Stimulated activated CD8-positive, alpha-beta memory T cell treated with anti-CD3 and anti-CD28 coated beads, Interleukin-4, amount 100 ng/mL, for 1 hour (primary cell): ENCODE measurements at places on chromosomes 11 and 22.

GRCh38 chr11:80146232-80146631 lies 705.4 kb upstream of the TENM4 start:
- no peak for DNase-seq

GRCh38 chr22:49218142-49218541 lies 609.5 kb downstream of the BRD1 start:
- DNase-seq: no peak

DNA sequence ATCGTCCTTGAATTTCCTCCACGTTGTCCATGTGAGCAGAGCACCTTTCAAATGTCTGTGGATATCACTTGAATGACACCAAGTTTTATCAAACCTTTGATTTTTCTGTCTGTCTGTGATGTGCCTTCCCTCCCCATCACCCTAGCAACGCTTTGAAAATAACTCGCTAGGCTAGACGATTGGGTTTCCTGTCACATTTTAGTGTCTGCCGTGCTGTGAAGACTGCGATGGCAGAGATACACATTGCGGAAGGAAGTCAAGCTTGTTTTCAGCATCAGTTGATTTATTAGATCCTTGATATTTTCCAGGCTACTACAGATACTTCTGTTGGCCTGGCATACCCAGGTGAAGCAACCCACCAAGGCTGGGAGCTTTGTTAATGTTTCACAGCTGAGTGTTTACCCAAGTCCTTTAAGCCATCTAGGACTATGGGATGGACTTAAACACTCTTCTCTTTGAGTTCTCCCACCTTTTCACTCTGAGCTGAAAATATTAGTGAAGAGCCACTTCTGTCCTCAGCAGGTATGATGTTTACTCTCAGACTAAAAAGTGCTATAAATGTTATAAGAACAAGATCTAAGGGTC lies 93.6 kb upstream of the CD44 start:
- peak; percentile 40 for DNase-seq

DNA sequence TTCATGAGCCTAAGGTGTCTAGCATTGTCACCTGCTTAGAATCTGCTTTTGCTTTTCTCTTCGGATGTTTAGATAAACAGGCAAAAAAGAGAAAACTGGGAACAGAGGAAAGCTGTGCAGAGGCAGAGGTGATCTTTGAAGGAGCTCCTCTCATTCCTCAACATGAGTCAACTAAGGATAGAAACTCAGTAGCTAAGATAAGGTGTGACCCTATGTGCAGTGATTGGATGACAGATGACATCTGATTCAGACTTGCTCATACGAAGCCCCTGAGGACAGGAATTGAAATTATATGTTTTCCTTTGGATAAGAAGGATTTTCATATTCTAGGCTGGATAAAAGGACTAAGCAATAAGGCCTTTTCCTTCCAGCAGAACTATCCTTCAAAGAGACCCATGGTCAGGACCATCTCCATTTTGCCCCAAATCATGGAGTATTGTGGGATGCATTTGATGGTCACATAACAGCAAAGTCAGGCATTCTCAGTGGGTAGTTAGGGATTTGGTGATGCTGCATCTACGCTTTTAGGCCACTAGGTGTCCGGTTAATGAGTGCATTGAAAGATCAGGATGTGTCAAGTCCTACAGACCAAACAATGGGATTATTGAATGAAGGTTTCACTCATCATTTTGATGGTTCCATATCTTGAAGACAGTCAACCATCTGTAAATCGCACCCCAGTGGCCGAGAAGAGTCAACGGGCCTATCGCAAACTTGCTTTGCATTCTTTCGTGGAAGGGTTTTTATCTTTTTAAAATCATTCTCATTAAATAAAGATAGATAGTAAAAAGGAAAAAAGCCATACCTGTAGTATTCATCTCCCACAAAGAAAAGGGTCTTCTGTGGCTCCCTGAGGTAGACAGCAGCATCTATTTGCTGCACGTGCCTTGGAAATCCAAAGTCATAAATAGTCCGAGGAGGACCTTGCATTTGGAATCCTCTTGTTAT lies 32.2 kb downstream of the MMP20 start:
- DNase-seq: no peak

GRCh38 chr11:131690362-131690761 lies 319.9 kb downstream of the NTM start:
- DNase-seq: no peak

- no peak for DNase-seq
These were observed 22.3 kb upstream of the BAIAP2L2 start for GRCh38 chr22:38132794-38133193.

DNA sequence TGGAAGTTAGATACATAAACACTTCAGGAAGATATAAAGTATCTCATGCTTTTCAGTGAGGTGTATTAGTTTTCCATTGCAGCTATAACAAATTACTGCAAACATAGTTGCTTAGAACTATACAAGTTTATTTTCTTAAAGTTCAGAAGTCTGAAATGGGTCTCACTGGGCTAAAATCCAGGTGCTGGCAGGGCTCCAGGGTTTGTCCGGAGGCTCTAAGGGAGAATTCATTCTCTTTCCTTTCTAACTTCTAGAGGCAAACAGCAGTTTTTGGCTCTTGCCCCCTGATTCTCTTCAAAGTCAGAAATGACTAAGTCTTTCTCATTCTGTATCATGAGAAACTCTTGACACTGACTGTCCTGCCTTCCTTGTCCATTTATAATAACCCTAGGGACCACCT lies 138.8 kb downstream of the AASDHPPT start:
- DNase-seq: no peak

- DNase-seq: no peak
These were observed 81.8 kb upstream of the KCNQ1OT1 start for GRCh38 chr11:2781408-2782274.

- no peak for DNase-seq
These were observed 500.6 kb downstream of the NTM start for GRCh38 chr11:131871006-131871405.

- no peak for DNase-seq
These were observed 11.4 kb downstream of the MPEG1 start for GRCh38 chr11:59201353-59201752.

DNA sequence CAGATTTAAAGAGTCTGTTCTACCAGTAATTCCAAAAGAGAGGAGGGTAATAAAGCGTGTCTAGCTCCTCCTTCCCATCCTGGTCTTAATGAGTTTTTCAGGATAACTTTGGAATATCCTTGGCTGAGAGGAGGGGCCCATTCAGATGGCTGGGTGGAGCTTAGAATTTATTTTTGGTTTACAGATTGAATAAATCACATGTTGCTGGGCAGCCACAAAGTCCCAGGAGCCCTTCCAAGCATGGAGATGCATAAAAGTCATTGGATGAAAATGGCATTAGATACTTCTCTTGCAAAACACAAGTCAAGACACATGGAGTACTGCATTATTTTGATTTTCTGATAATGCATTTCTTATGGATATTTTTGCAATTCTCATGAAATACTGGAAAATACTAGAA lies 139.0 kb downstream of the TRPC6 start:
- DNase-seq: no peak

DNA sequence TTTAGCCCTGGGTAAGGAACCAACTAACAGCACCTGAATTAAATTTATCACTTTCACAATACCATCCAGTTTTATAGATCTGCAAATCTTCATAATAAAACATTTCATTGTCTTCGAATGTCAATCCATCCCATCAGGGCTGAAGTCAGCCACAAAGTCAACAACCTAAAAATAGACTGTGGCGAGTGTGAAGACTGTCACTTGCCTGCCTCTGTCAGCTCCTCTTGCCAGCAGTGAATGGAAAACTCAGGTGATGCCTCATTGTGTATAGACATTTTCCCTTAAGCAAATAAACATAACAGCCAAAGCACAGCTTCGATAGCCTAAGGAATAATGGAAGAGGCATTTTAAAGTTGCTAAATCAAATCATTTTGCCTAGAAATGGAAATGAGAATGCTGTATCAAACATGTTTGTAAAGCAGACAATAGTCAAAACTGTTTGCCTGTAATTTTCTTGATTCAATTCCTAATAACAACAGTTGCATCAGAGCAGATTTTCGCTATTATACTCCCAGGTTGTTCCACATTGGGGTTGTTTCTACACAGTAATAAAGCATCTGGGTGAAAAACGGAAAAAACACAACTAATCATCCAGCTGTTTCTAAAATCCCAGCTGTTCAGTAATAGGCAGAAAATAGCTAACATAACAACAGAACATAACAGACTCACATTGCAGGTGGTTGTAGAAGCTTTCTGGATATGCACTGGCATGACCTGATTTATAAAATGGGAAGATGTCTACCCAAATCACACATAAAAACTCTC lies 15.7 kb downstream of the KCNA4 start:
- no peak for DNase-seq

DNA sequence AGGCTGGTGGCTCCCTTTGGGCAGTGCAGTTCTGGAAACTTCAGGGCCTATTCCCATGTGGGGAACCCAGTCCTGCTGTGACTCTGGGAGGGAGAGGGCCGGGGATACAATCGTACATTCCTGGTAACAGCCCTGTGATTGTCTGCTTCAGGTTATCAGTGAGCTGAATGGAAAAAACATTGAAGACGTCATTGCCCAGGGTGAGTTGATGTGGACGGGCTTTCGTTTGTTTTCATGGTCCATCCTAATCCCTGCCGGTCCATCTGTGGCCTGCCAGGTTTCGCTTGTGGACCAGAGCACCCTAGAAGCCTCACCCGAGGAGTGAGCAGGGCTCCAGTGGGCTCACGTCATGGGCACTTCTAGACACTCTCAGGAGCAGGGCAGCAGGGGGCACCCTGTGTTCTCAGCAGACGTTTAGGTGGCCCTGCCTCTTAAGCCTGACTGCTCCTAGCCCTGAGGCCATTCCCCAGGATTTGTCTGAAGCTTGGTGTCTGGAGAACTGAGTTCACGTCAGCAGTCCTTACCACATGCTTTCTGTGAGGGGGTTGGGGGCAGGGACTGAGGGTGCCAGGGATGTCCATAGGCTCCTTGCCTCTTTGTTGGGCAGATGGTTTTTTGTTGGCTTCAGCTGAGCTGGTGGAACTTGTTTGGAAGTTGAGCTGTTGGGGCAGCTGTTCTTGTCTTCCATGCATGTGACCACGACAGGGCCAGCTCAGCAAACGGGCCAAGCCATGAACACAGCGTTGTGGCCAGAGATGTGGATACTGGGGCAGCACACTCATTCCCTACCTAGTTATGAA lies 1.9 kb downstream of the RPLP2 start:
- DNase-seq: no peak

DNA sequence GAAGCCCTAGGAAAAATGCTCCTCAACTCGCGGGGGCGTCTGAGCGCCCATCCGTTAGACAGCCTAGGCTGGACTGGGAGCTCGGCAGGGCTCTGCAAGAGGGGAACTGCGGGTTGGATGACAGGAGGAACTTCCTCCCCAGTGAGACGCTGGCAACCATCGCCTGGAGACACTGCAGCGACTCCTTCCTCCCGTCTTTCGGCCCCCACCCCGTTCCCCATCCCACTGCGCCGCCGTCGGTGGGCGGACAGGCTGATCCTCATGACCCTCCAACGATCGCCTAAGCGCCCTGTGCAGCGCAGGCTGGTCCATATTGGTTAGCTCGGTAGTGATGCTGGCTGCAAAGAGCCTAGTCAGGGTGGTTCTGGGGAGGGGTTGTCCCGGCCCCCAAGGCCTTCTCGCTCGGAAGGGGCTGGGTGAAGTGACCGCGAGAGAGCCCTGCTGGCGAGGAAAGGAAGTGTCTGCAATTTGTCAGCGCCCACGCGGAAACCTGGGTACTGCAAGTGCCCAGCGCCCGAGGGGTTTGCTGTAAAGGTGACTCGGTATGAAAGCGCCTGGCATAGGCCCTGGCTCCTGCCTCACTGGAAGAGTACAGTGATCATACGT lies 638 bp downstream of the NRGN start:
- no peak for DNase-seq

DNA sequence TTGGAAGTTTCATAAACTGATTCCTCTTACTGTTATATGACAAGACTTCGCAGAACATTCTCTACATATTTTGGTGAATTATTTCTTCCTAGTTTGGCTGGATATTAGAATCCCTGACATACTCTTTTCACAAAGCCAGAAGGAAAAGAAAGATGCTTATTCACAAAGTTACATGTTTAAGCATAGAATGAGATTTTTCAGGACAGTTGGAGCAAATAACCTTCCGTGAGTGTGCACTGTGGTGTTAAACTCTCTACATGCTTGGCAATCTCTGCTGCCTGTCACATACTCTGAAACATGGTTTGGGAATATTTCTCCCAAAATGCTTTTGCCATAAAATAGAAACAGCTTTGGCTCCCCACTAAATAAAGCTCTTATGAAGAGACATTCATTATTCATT lies 230.0 kb upstream of the MTNR1B start:
- no peak for DNase-seq

DNA sequence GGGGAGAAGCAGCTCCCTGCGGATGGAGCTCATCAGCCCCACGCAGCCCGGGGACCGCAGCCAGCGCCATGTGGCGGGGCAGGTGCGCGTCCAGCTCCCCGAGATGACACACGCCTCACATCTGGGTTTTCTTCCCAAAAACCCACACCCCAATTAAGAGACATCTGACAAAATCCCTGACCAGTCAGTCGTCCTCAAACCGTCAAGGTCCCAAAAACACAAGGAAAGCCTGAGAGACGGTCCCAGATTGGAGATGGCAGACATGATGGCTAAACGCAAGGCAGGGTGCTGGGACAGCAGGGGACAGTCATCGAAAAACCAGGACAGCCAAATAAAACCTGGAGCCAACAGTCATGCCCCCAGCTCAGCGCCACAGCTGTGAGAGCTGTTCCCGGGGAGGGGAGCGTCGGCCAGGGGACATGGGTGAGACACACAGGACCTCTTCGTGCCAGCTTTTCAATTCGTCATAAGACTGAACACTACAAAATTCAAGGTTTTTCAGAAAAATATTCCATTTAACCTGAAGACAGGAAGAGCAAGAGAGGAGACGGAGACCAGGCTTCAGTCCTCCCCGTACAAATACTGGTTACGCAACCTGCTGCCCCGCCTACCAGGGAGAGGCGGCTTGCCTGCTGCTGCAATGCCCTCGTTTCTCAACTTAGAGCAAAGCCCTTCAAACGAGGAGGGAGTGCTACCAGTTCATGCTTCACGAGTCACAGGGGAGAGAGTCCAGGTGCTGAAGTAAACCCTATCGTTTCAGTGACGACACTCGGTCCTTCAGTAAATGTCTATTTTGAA lies 10.5 kb downstream of the TOLLIP start:
- DNase-seq: no peak

- DNase-seq: no peak
These were observed 188.2 kb upstream of the ANO3 start for GRCh38 chr11:26143566-26144290.

- no peak for DNase-seq
These were observed 246.0 kb downstream of the CADM1 start for GRCh38 chr11:115258216-115258615.

DNA sequence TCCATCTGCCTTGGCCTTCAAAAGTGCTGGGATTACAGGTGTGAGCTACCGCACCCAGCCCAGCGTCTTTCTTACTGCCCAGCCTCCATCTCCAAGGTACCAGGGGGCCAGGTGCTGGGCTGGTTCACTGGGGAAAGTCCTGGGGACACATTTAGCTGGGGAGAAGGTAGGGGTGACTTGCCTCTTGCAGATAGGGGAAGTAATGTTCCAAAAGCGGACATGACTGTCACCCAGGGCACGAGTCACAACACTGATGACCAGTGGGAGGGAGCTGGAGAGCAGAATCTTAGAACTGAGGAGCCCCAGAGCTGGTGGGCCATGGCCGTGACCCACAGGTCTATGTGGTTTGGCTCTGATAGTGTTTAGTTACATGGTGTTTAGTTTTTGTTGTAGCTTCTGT lies 2.4 kb upstream of the SLC15A3 start:
- no peak for DNase-seq
